ENCODE measurements at places on chromosomes 12 and 14.

- DNase-seq = no peak
These were observed 396.0 kb upstream of the PRICKLE1 start for GRCh38 chr12:42985506-42985905.

DNA sequence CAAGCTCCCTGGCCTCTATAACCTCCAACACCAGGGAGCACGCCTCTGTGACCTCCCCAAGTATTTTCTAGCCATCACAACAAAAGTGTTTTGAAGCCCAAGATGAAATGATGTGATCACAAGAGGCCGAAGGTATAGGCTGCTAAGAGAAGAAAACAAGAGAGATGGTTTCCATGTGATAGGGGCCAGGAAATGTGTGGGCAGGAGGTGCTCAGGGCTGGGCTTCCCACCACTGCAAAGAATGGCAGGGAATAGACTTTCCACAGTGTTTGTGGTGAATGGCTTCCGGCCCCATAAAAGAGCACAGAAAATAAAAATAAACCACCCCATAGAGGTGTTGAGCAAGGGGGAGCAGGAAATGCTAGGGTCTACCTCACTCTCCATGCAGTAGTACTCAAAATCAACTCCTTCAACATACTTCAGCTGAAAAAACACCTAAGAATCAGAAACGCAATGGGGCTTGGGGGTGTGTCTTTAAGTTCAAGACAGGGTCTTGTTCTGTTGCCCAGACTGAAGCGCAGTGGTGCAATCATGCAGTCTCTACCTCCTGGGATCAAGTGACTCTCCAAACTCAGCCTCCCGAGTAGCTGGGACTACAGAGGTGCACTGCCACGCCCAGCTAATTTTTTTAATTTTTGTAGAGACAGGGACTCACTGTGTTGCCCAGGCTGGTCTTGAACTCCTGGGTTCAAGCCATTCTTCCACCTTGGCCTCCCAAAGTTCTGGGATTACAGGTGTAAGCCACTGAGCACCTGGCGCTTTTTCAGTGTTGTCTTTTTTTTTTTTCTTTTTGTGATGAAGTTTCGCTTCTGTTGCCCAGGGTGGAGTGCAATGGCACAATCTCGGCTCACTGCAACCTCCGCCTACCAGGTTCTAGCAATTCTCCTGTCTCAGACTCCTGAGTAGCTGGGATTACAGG, 27.1 kb downstream of the DAD1 start:
- no peak for DNase-seq

- DNase-seq = no peak
These were observed 162.9 kb downstream of the GLT1D1 start for GRCh38 chr12:129016159-129016558.

DNA sequence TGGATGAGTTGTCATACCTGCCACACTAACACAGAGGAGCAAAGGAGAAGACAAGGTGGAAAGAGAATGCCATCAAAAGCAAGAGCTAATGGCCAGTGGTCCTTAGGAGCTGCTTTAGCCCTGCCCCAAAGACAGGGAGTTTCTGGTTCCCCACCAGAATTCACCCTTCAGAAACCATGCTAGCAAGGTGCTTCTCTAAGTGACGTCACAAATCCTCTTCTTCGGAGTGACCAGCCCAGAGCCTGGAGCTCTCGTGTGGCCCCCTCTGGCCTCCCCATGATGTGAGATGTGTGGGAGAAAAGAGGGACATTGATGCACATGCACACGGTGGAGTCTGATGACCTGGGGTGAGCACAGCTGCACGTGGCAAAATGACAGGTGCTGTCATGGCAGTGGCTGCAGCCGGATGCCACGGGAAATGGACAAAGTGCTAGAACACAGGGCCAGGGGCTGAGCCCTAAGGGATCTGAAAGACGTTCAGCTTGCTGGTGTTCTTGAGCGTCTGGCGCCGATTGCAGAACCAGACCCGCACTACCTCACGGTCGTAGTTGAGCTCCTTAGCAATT, 16.9 kb upstream of the TFCP2 start:
- DNase-seq = no peak

DNA sequence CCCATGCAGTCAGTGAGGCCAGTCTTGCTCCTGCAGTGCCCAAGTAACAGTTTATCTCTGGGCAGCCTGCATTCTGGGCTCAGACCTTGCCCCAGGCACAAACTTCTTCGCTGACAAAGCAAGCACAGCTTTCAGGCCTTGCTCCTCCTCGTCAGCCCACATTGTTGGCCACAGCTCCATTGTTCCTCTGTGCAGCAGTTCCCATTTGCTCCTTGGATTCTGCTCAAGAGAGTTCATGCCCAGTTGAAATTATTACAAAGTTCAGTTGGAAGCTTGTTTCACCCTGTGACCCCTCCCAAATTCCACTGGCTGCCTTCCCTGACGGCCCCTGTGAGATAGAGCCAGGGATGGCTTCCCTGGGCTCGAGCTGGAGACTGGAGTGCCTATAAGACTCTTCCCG, 163.4 kb upstream of the DDHD1 start:
- no peak for DNase-seq

DNA sequence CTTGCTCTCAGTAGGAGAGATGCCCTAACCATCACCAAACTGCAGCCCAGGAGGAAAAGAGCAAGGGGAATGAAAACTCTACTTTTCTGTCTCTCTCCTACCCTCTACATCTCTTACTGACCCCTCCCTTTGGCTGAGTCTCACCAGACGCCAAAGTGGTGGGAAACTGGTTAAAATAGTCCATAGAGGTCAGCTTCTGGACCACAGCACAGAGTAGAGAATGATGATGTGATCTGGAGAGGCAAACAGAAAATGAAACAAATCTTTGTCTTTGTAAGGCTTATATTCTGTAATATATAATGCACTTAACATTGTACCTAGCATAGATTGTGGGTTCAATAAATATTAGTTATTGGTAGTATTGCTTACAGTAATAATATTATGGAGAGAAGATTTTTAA, 81.0 kb upstream of the GARIN2 start:
- no peak for DNase-seq

DNA sequence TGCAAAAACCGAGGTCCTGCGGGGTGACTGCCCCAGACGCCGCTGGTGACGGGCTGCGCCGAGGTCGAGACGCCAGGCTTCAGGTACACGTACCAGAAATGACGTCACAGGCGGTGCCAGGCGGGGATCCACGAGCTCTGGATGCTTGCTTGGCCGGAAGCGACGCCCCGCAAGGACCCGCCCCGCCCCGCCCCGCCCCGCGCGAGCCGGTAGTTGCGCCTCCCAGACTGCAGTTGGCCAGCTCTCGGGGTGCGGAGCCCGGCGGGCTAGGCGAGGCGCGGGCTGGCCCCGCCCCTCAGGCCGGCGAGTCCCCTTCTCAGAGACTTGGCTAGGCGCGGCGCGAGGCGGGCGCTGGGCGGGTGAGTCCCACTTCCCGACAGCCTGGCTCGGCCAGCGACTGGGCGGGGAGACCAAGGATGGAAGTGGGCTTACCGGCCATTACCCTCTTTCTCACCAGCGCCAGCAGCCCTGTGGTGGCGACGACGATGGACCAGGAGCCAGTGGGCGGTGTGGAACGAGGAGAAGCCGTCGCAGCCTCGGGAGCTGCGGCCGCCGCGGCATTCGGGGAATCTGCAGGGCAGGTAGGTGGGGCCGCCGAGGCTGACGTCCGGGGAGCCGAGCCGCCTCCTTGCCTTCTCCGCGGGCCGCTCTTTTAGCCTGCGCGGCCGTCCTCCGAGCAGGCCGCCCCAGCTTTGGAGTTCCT, at the start of gene FAM177A1:
Gene FAM177A1 (plus strand): TSS at position 225 of the 703 bp plus-strand sequence. CDS start 192 bp downstream, at position 417.
- DNase-seq = peak; percentile 96

DNA sequence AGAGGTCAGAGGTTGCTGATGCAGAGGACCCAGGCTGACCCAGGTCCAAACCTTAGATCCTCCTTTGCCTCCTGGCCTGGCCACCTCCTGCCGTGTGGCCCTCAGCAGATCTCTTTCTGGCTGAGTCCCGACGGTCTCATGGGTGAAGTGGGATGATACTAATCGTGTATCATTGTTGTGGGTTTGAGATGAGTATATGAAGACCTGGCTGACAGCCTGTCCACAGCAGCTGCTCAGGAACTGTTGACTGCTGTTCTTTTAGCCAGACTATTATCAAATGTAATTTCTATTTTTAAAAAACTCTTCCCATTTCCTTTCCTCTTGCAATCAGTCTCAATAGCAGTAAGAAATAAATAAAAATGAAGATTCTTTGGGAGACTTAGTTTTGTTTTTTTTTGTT, 45.6 kb downstream of the ANKRD9 start:
- DNase-seq = no peak

GRCh38 chr12:88247241-88247643, 105.1 kb downstream of the TMTC3 start:
- no peak for DNase-seq

GRCh38 chr14:52094546-52095271, 25.9 kb upstream of the NID2 start:
- DNase-seq = no peak

DNA sequence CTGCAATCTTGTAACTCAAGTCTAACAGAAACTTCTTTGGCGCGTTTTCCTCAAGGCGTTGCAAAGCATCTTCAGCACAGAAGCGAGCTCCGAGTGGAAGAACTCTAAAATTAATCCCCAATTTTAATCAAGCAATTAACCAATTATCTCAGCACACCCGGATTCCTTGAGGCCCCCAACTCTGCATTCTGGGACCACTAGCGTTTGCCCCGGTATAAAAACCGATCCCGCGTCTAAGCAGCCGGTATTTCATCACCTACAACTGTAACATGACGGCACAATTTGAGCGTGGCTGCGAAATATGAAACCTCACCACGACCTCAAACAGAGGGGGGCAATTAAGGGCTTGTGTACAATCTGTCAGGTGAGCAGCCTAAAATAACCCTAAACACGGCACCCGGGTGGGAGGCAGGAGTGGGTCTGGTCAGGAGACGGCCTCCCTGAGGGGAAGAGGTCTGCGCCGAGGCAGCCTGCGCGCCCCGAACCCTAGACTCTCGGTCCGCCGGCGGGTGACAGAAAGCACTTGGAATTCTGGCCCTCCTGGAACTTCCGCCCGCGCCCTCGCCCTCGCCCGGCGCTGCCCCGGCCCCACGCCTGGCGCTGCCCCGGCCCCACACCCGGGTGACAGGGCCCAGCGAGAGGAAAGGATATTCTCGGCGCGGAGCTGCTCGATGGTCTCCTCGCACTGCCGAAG, 594 bp downstream of the ZCCHC8 start:
- peak; percentile 8 for DNase-seq
